Activated T-helper 1 cell treated with Interleukin-2 at 50 U/mL for 16 hours (primary cell): ENCODE measurements at places on chromosomes 11 and 22.

- DNase-seq = no peak
Measured at GRCh38 chr11:118948000-118948399, 8.1 kb upstream of the UPK2 start.

- no peak for DNase-seq
Measured at GRCh38 chr11:83039566-83039965, 32.1 kb downstream of the RAB30 start.

GRCh38 chr11:72303179-72303578 lies 59.2 kb upstream of the PHOX2A start:
- no peak for DNase-seq

DNA sequence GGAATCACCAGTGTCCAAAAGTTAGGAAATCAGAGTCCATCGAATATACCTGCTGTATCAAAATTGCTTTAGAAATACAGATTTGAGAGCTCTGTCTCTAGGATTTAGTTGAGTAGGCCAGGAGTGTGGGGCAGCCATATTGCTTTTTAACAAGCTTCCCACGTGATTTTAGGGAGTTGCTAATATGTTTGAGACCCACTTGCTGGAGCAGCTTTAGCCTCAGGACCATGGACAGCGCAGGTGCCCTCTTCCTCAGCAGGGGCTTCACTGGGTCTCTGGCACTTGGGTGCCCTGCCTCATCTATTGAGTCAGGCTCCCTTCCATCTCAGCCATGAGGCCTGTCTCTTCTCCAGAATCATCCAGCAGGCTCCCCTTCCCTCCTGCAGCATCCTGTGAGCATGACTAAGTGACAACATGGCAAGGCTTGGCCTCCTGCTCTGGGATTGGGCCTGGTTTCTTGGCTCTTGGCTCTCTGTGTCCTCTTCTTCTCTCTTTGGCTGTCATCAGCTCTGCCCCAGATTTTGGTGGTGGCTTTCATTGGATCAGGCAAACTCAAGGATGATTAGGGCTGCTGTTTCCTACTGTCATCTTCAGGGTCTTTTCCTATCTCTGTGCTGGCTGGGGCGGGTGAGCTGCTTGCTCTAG lies 70.0 kb downstream of the SGSM1 start:
- DNase-seq = no peak

DNA sequence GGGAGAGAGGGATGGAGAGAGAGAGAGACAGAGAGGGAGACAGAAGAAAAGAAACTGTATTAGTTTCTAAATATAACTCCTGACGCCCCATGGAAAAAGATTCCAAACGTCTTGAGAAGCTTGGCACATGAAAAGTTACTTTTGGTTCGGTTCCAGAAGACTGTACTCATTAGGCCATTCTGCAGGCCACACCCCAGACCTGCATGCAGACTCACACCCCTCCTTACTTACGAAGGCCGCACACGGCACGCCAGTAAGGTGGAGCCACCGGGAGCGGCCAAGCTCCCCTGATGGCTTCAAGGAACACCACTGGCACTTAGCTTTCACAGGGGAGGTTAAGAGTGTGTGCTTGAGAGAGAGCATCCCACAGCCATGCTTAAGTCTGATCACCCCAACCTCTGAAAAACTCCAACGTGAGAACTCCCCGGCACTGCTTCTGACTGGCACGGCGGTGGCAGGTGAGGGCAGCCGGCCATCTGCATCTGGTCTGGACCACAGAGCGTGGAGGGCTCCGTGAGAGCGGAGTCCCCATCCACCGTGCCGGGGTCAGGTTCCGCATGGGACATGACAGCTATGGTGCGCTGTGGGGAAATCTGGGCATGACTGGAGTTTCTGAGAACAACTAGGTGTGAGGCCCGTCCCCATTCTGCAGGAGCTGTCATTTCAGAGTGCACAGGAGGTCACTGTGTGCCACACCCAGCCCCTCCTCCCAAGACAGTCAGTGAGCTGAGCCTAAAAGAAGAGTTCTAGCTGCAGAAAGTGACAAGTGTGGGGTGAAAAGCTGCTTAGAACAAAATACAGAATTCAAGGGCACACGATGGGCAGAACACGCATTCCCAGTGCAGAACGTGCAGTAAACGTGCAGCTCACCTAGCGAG lies 62.4 kb downstream of the MYH9 start:
- DNase-seq = no peak

GRCh38 chr11:14290422-14290821 lies 68.6 kb downstream of the RRAS2 start:
- no peak for DNase-seq

DNA sequence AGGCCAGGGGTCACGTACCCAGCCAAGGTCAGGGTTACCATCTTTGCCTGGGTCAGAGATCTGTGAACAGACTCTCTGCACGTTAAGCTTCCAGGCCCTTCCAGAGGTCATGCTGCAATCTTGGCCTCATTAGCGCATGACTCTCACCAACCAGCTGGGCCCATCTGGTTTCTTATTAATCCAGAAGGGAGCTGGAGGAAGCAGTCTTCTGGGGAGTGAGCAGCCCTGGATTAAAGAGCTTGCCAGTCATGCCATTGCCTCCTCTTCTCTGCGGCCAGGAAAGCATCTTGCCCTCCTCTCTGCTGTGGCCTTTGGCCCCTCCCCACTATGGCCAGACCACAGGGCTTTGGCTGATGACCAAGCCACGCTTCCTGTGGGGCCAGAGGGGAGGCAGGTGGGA lies 57.4 kb downstream of the CHST1 start:
- DNase-seq = no peak

GRCh38 chr22:47335460-47335859 lies 573.0 kb downstream of the TBC1D22A start:
- DNase-seq = no peak

- DNase-seq = no peak
Measured at GRCh38 chr22:46251266-46251665, 1.2 kb upstream of the CDPF1 start.
